Suppressor macrophage treated with lipopolysaccharide for 4 hours (primary cell): ENCODE measurements at places on chromosomes 1 and 21.
A peak's percentile ranks its signal among the peaks of the same experiment; 100 is the strongest.

- DNase-seq: no peak
These were observed 121.8 kb downstream of the PCBP3 start for GRCh38 chr21:45765375-45765774.

GRCh38 chr1:6596351-6596750, 6.3 kb downstream of the KLHL21 start:
- no peak for DNase-seq

DNA sequence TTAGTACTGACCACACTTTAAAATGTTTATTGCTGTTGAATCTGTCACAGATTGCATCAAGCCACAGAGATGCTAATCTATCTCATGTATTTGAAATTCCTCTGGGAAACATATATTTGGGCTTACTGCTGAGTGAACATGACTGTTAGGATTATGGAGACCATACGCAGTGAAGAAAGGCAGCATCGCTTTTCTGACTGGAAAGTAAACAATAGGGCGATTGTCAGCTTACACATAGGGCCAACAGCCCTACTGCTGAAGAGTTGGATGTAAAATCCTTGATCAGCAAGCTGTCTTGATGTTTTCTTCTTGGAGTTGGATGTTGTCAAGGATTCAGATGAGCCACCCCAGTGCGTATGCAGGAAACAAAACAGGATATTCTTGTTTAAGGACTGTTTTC, 368.7 kb upstream of the ADGRL2 start:
- no peak for DNase-seq

GRCh38 chr1:94306521-94306920, 69.1 kb upstream of the ARHGAP29 start:
- DNase-seq: no peak

GRCh38 chr1:167679714-167680113, 42.1 kb upstream of the MPZL1 start:
- DNase-seq: peak; percentile 69

- no peak for DNase-seq
These were observed 29.1 kb downstream of the C1orf198 start for GRCh38 chr1:230839173-230839572.
